HTR-8/SVneo (cell line): ENCODE measurements at places on chromosomes 12 and 14.

DNA sequence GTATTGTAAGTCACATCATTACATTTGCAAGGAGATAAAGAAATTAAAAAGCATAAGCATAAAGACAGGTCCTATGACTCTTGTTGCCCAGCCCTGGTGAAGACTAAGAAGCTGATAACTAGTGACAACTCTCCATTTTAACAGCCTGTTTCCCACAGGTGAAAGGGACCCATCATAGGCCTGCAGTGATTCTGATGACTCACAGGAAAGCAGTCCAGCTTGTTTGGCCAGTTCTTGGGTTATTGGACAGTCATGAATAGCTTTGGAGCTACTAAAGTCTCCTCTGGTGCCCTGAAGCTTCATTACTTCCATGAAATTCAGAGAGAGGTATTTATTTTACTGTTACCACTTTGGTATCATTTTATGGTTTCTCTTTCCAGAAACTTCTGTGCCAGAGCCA is 55.5 kb upstream of the DYRK2 start:
- DNase-seq, result no peak

DNA sequence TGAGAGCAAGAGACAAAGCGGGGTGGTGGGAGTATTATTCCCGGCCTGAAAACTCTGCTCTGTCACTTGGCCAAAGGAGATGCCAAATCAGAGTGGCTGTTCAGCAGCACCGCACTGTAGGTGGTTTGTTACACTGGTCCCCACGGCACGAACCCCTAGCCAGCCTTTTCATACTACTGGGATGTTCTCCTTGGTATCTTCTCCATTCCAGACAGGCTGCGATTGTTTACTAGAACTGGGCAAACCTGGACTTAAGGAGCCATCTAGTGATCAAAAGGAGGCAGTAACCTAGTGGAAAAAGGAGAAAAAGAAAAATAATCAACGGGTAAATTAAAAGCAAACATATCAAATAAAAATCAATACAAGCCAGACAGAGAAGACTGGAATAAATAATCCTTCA is 58.9 kb upstream of the TMTC2 start:
- DNase-seq, result peak; percentile 2

DNA sequence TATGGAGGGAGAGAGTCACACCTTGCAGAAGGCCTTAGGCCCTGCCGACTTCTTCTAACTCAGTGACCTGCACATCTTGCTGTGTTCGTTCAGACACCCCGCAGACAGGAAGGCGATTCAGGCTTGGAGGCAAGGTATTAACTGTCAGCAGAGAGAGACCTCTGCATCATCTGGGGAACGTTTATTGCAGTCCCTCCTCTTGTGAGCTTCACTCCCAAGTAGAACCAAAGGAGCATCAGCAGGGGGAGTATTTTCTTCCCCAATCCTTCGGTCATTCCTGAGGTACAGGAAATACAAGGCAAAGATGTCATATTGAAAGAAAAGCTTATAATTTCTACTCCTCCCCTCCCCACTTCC is 217.9 kb downstream of the CRADD start:
- no peak for DNase-seq

- no peak for DNase-seq
Observed at GRCh38 chr12:13817131-13817530, 164.3 kb downstream of the GRIN2B start.

DNA sequence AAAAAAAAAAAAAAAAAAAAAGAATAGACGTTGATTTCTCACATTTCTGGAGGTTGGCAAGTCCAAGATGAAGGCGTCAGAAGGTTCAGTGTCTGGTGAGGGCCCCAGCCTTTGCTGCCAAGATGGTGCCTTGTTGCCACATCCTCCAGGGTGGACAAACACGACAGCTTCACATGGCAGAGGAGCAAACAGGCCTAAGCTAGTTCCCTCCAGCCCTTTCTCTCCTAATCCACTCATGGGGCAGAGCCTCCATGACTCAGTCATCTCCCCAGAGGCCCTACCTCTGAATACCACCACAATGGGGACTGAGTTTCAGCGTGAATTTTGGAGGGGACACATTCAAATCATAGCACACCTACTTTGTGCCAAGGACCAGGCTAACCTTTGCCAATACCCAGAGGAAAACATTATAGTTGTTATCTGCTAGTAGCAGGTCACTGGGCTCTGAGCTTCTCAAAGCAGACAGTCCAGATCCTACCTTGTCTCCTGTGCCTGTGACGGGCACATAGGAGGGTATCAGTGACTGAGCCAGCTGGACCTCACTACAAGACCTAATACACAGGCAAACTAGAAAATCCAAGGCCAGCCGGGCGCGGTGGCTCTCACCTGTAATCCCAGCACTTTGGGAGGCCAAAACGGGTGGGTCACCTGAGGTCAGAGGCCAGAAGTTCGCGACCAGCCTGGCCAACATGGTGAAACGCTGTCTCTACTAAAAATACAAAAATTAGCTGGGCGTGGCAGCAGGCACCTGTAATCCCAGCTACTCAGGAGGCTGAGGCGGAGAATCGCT is 10.5 kb upstream of the BCL11B start:
- no peak for DNase-seq
